ENCODE measurements at places on chromosomes 4 and X.

- peaks cover 7% of the 10 kb centered on the region for H3K27me3 ChIP-seq
- DNase-seq, result no peak
- peaks cover 21% of the 10 kb centered on the region for H3K4me1 ChIP-seq
- H3K36me3 ChIP-seq, result no peaks in the 10 kb centered on the region
Measured at GRCh38 chr4:159015841-159016240, 87.0 kb upstream of the RAPGEF2 start.

- no peaks in the 10 kb centered on the region for H3K27me3 ChIP-seq
- H3K27ac ChIP-seq, result no peak overlapping the region
- no peaks in the 10 kb centered on the region for H3K4me1 ChIP-seq
- H3K4me3 ChIP-seq, result no peak overlapping the region
Measured at GRCh38 chrX:82648062-82648461, 860.0 kb upstream of the POU3F4 start.

DNA sequence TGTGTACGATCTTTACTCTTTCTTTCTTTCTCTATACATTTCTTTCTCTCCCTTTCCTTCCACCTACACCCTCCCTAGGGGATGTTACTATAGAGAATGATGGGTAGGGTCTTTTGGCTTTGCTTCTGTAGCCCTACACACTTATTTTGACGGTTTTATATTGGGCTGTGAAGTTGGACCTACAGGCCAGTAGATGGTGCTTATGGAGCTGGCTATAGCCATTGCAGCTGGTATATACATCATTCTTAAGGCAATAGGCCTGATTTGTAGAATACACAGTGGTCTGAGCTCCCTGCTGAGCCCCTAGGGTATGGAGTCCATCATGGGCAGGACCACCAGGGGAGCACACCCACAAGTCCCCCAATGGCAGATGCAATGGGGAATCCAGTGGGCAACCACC, 1869.7 kb downstream of the STIM2 start:
- H3K36me3 ChIP-seq, result no peaks in the 10 kb centered on the region
- H3K4me3 ChIP-seq, result no peak overlapping the region
- no peaks in the 10 kb centered on the region for H3K4me1 ChIP-seq
- no peak overlapping the region for H3K27ac ChIP-seq
- no peak for DNase-seq

- no peak for DNase-seq
- H3K36me3 ChIP-seq, result no peaks in the 10 kb centered on the region
- peaks cover 4% of the 10 kb centered on the region for H3K4me1 ChIP-seq
- H3K27ac ChIP-seq, result peak overlapping the region; percentile 99
- no peaks in the 10 kb centered on the region for H3K27me3 ChIP-seq
Measured at GRCh38 chrX:15856222-15856587, 1.6 kb upstream of the AP1S2 start.

DNA sequence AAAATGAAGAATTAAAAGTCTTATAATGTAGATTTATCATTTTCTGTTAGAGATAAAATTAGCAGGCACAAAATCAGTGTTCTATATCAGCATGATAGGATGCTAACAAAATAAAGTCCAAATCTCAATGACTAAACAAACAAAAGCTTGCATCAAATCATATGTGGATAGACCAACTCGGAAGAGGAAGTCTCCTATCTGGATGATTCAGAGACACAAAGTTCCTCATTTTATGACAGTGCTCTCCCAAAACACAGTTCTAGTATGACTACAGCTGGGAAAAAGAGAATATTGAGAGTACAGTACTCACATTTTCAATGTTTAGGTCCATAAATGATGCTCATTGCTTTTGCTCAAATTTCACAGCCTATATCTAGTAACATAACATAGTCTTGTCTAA, 376.1 kb upstream of the CTSO start:
- H3K27ac ChIP-seq, result no peak overlapping the region
- DNase-seq, result no peak
- no peaks in the 10 kb centered on the region for H3K27me3 ChIP-seq
- H3K4me1 ChIP-seq, result no peaks in the 10 kb centered on the region
- no peak overlapping the region for H3K4me3 ChIP-seq
- H3K36me3 ChIP-seq, result no peaks in the 10 kb centered on the region

DNA sequence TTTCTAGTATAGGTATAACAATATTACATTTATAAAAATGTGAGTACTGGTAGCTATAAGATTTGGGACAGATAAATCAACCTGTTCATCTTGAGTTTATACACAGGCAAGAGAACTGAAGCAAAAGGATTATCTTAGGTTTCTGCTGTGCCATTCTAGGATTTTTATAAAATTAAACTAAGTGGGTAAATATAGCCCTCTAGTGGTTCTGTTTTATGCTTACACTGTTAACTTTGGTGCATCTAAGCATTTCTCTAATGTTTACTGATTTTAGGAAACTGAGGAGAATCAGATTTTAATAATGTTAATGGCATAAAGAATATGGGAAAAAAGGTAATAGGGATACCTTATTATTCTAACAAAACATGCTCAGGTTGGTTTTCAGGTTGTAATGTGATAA, 1.1 kb upstream of the RRH start:
- DNase-seq, result no peak
- H3K4me1 ChIP-seq, result peaks cover 2% of the 10 kb centered on the region
- peaks cover 12% of the 10 kb centered on the region for H3K36me3 ChIP-seq
- H3K4me3 ChIP-seq, result no peak overlapping the region

DNA sequence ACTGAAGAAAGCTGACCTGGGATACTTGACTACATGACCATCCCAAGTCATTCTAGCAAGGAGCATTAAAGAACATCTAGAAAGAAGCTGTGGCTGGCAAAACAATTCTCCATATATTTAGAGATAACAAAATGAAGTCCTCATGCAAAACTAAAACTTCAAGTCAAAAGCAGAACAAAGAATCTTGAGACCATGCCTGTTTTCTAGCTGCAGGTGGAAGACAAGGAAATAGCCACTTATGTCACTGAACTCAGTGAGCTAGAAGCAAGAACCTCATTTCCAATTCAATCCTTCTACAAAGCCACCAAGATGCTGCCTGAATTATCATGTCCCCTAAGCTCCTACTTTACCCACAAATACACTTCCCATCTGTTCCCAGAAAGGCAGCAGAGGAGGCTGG, 13.8 kb downstream of the USP46 start:
- no peak for DNase-seq
- peaks cover 34% of the 10 kb centered on the region for H3K4me1 ChIP-seq
- peaks cover 2% of the 10 kb centered on the region for H3K36me3 ChIP-seq
- no peak overlapping the region for H3K4me3 ChIP-seq

DNA sequence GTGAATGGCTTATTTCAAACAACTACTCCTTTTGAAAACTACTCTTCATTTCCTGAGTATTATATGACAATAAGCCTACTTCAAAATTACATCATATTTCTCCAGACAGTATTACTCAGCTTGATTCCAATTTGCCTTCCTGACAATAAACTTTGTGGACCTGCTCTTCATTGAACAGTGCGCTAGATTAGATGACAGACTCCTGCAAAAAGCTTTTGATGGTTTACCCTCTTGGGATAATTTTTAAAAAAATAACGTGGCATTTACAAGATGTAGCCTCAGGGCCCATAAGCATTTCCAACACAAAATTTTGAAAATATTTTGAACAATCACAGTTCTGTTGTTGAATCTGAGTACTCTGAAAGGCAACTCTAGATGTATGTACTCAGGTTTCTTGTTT, 25.9 kb downstream of the MGAT4D start:
- no peak overlapping the region for H3K4me3 ChIP-seq
- H3K36me3 ChIP-seq, result no peaks in the 10 kb centered on the region
- no peak for DNase-seq
- no peak overlapping the region for H3K27ac ChIP-seq
- H3K4me1 ChIP-seq, result peaks cover 2% of the 10 kb centered on the region

GRCh38 chrX:114591121-114591520, 7.2 kb downstream of the HTR2C start:
- H3K27ac ChIP-seq, result no peak overlapping the region
- no peak for DNase-seq
- H3K4me3 ChIP-seq, result no peak overlapping the region
- H3K27me3 ChIP-seq, result no peaks in the 10 kb centered on the region
- no peaks in the 10 kb centered on the region for H3K4me1 ChIP-seq
- no peaks in the 10 kb centered on the region for H3K36me3 ChIP-seq

DNA sequence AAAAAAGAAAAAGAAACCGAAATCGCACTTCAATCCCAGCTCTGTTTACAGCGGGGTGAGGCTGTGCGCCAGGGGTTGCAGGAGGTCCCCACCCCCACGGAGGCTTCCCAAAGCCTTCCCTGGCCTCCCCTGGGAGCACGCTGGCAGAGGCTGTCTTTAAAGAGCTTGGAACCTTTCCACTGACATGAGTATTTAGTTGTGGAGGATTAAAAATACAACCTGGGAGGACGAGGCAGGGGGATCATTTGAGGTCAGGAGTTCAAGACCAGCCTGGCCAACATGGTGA, 69.1 kb downstream of the PPP2R2C start:
- H3K4me3 ChIP-seq, result no peak overlapping the region
- H3K27me3 ChIP-seq, result peaks cover 28% of the 10 kb centered on the region
- no peak overlapping the region for H3K27ac ChIP-seq
- no peak for DNase-seq
- H3K4me1 ChIP-seq, result no peaks in the 10 kb centered on the region
- no peaks in the 10 kb centered on the region for H3K36me3 ChIP-seq

GRCh38 chrX:120270567-120270966, 20.0 kb downstream of the ZBTB33 start:
- H3K4me3 ChIP-seq, result no peak overlapping the region
- DNase-seq, result no peak
- H3K27me3 ChIP-seq, result no peaks in the 10 kb centered on the region
- no peak overlapping the region for H3K27ac ChIP-seq

DNA sequence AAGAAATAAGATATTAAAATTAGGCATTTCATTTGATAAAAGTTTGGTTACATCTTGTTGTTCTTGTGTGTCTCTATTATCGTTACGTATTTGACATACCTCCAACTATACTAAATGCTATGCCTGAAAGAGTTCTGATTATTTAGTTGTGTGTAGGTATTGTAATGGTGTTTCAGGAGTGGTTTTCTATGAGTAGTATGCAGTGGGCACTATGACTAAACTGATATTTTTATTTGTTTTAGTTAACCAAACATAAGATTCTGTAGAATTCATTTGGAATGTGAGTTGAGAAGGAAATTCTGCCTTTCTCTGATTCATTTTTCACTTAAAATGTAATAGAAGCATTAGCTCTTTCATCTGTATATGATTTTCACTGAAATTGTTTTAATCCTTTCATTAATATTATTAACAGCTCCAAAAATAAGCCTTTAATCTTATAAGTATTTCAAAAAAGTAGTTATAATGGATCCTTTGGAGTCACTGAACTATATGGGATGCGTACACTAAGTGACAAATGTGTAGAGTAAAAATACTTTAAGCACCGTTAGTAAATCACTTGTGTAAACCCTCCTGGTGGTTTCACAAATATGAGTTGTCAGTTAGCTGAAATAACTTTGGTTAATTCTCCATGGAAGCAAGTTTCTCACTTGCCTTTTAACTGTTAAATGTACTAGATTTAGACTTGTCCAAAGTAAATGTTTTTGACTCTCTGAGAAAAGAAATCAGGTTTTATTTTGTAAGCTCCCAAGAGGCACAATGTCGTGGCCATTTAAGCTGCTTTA, 388.7 kb downstream of the ADGRL3 start:
- DNase-seq, result no peak
- no peak overlapping the region for H3K4me3 ChIP-seq
- H3K27ac ChIP-seq, result no peak overlapping the region
- H3K36me3 ChIP-seq, result no peaks in the 10 kb centered on the region
- H3K4me1 ChIP-seq, result no peaks in the 10 kb centered on the region
- H3K27me3 ChIP-seq, result no peaks in the 10 kb centered on the region

DNA sequence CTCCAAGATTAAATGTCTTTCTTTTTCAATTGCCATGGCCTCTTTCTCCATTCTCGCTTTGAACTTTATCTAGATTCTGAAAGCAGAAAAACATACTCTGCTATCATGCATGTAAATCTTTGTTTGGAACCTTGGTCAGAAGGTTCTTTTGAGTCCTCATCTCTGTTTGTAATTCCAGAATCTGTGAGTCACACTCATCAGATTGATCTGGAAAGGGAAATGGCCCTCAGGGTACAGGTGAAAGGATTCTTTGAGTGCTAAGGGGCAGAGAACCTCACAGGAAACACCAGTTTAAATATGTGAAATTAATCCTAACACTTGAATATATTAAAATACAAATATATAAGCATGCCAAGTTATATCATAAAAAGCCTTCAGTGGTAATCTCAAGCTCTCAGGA, 211.0 kb upstream of the ADGRL3 start:
- no peak overlapping the region for H3K27ac ChIP-seq
- no peaks in the 10 kb centered on the region for H3K4me1 ChIP-seq
- H3K36me3 ChIP-seq, result no peaks in the 10 kb centered on the region
- H3K27me3 ChIP-seq, result no peaks in the 10 kb centered on the region

DNA sequence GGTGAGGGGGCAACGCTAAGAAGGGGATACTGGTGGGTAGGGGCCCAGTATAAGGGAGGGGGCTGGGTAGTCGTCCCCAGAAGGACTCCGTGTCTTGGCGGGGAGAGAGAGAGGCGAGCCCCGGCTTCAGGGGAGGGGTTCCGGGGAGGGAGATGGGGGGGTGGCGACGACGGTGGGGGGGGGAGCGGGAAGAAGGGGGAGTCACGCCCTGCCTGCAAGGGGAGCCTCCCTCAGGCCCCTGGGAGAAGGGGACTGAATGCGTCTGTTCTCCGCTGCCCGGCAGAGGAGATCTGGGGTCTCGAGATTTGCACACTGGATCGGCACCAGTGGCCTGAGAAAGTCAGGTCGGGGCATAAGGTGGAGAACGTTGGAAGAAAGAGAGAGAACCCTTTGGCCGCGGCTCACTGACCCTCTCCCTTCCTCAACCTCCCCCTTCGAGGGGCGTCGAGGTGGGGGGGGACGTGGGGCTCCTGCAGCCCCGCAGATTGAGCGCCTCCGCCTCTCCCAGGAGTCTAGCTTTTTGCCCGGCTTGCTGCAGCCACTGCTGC, 609 bp upstream of the BCORL1 start:
- DNase-seq, result peak; percentile 15
- no peaks in the 10 kb centered on the region for H3K36me3 ChIP-seq
- peaks cover 17% of the 10 kb centered on the region for H3K4me1 ChIP-seq
- no peak overlapping the region for H3K27ac ChIP-seq
- no peak overlapping the region for H3K4me3 ChIP-seq
- no peaks in the 10 kb centered on the region for H3K27me3 ChIP-seq

- no peaks in the 10 kb centered on the region for H3K27me3 ChIP-seq
- H3K4me1 ChIP-seq, result no peaks in the 10 kb centered on the region
- no peak for DNase-seq
- H3K36me3 ChIP-seq, result no peaks in the 10 kb centered on the region
- no peak overlapping the region for H3K4me3 ChIP-seq
Measured at GRCh38 chrX:109049903-109050302, 313.5 kb upstream of the IRS4 start.

- no peaks in the 10 kb centered on the region for H3K36me3 ChIP-seq
- H3K4me1 ChIP-seq, result no peaks in the 10 kb centered on the region
- H3K27me3 ChIP-seq, result no peaks in the 10 kb centered on the region
Measured at GRCh38 chr4:61741327-61742096, 541.4 kb downstream of the ADGRL3 start.
